MV-4-11 (cell line): ENCODE measurements at places on chromosomes 4 and X.

DNA sequence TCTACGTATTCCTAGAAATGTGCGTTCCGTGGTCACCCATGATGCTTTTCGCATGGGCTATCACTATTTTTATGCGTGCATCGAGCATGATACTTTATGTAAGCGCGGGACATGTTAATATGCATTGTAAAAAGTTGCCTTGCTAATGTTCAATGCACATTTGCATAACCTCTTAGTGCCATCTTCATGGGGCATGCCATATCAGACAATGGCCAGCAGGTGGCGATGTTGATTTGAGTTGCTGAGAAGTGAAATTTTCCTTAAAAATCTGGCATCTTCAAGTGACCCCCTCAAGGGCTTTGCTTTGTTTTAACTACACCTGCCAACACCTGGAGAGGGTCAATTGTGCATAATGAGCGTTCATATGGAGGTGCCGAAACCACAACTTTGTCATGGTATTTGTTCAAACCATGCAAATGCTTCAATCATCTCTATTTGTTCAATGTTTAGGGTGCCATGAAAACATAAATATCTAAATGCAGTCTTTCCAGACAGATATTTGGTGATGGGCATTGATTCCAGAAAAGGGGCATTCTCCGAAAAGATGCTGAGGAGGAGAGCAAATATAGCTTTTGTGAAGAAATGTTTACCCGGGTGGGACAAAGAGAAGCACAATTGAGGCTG is 833.9 kb upstream of the PRKX start:
- DNase-seq: peak; percentile 8

GRCh38 chrX:31706466-31706865 is 634.6 kb upstream of the FTHL17 start:
- DNase-seq: no peak

DNA sequence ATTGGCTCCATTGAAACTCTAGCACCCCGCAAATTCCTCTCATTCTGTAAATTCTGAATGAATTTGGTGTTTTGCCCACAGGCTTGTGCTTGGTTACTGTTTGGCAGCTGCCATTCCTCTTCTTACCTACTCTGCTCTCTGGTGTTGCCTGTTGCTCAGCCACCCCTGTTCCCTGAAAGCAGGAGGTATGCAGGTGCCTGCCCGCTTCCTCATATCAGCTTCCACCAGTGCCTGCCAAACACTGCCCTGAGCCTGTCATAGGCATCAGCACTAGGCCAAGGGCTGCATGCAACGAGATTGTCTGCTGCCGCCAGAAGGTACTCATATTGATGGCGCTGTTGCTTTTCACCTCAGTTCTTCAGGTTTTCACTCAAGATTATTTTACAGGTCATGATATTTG is 978.1 kb downstream of the C4orf33 start:
- no peak for DNase-seq

- no peak for DNase-seq
These were observed 200.3 kb upstream of the NHS start for GRCh38 chrX:17174671-17175070.

DNA sequence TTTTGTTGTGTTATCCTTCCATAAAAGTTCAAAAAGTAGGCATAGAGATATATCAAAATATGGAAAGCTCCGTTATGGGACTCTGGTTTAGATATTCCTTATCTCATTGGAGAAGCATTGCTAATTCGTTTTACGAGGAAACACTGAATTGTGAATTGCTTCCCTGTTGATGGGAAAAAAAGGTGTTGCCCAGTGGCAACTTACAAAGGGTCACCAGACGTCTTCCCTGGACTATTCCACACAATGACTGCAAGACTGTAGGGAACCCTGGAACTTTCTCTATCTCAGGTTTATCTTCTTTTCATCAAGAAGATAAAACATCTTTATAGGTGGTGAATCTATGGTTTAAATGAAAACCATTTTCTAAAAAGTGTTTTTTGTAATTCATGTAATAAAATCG is 137.7 kb downstream of the MID1 start:
- no peak for DNase-seq
